Endothelial cell of coronary artery (primary cell): ENCODE measurements at places on chromosomes 6 and 20. TPM values are rescaled to one million over a fixed set of nuclear protein-coding genes. Genes with fewer than 3 reads are reported as not detected.

The KCNK16 gene
- not detected in 2 replicates for total RNA-seq

The HAO1 gene
- not detected in 2 replicates for total RNA-seq

The SLC17A1 gene
- not detected in 2 replicates for total RNA-seq

The RTEL1 gene
- total RNA-seq, result 10.0 and 13.1 TPM in 2 replicates
